ENCODE measurements at places on chromosomes 7 and 10.

DNA sequence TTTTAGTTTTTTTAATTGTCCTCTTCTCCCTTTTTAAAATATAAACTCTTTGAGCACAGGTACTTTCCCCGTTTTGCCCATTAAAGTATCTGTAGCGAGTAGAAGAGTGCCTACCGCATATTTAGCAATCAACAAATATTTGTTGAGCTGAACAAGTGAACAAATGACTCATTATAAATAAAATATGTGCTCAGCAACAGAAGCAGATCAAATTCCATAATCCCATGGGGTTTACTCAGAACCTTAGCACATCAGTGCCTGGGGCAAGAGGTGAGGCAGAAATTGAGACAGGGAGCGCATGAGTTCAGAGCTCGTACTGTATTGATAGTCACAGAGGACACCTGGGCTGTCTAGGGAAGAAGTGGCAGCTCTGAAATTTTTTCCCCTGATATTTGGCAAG, 161.0 kb downstream of the SEM1 start:
- DNase-seq: no peak

DNA sequence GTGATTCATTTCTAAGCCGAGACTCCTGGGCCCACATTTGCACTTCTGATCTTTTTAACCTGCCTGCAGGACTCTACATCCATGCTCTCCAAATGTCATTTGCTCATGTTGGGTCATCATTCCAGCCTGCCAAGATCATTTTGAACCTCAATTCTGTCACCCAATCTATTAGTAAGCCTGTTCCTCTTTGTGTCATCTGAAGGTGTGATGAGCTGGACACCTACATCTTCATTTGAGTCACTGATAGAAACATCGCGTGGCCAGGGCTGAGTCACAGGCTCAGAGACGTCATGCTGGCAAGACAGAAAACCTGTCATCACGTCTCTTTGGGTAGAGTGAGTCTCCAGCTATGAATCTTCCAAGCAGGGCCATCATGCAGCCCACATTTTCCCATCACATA, 65.3 kb upstream of the SLF2 start:
- DNase-seq: no peak

DNA sequence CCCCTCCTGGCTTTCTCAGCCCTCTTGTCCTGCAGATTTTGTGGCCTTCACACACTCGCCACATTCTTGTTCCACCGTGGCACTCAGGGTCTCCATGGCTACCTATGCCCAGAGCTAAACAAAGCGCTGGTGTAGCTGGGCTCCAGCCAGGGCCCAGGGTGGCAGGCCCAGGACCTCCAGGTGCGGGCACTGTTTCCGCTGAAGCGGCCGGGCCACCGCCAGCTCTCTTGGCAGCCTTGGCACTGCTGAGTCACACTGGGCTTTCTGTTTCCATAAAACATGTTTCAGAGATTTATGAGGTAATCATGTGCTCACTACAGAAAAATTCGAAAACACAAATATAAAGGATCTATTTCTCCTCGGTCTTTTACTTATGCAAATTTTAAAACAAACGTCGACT, 51.3 kb downstream of the AOC1 start:
- DNase-seq: no peak

DNA sequence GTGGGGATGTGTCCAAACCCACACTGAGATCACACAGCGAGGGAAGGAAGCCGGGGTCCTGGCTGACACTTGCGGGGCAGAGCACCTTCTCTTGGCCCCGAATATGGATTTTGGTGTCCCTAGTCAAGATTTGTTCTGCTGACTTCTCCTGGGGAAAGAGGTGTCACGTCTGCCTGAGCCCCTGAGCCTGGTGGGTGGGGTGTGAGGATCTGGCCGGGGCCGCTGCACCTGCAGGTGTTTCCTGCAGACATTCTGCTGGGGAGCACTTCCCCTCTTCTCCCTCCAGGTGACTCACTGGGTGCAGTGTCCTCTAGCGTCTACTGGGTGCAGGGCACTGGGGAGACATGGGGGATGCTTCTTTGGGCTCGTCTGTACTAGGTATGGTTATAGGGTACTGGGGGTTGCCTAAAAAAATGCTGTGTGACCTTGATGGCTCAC, 99.2 kb downstream of the GRK5 start:
- DNase-seq: peak; percentile 54

- DNase-seq: no peak
These were observed 168.8 kb downstream of the RNF216 start for GRCh38 chr7:5612695-5613094.

DNA sequence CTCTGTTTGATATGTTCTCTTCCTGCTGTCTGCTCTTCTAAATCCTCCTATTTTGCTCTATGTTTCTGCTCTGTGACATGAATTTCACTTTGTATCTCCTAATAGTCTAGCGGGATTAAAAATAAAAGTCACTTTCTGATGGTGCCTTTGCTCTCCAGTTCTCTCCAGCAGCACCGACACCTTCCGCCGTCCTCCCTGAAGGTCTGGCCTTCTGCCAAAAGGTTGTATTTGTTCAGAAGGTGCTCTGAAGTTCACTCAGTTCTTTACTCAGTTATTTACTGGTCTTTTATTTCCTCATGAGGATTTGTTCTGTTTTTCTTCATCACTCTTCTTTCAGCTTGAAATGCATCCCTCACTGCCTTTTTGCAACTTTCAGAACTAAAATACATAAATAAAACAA, 11.2 kb upstream of the EPHA1 start:
- no peak for DNase-seq

- no peak for DNase-seq
These were observed 66.7 kb downstream of the UBE3C start for GRCh38 chr7:157205438-157205837.

GRCh38 chr10:3911713-3912442, 126.9 kb upstream of the KLF6 start:
- no peak for DNase-seq

- no peak for DNase-seq
These were observed 466.1 kb downstream of the PTPRN2 start for GRCh38 chr7:158121441-158122045.

GRCh38 chr7:101494602-101495329, 132.1 kb downstream of the COL26A1 start:
- no peak for DNase-seq

- DNase-seq: no peak
These were observed 330.8 kb upstream of the NFE2L3 start for GRCh38 chr7:25821225-25821624.

- DNase-seq: no peak
These were observed 7.6 kb downstream of the GDF2 start for GRCh38 chr10:47329855-47330254.

DNA sequence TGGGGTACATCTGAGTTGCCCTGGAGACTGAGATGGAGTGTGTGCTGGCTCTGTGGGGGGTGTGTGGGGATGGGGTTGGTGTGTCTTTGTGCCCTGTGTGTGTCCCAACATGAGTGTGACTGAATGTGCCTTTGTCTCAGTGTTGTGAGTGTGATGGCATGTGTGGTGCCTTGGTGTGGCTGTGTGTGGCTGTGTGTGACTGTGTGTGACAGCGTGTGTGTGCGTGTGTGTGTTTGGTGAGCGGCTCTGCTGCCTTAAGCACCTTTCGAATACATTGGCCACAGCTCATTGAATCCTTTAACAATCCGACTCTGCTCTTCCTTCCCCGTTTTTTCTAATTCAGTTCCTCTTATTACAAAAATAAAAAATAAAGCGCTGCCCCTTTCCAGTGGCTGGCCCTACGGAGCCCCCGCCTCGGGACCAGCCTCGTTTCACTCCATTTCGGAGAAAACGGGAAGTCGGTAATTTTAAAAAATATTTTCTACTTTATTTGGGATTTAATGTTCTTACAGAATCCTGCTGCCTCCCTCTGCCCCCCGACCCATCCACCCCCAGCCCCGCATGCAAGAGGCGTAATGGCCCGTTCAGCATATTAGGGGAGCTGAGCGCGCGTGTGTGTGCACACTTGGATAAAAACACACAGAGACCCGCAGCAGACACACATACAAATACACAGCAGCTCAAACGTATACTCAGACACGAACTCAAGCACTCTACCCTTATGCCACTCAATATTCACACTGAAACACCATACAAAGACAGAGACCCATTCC, 35.5 kb downstream of the HIF1AN start:
- DNase-seq: no peak

DNA sequence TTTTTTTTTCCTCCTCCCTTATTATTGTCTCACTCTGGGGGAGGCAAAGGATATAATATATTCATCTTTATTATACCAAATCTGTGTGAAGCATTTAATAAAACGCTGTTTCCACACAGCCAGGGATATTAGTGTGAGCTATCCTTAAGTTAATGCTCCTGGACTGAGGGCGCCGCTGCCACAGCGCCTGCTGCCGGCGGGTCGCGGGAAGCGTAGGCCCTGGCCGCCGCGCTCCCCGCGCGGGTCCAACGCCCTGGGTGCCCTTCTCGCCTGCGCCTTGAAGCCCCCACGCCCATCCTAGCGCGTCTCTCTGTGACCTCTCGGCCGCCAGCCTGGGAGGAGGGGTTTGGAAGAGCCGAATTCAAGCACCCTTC, 9.5 kb upstream of the LBX1 start:
- DNase-seq: no peak

DNA sequence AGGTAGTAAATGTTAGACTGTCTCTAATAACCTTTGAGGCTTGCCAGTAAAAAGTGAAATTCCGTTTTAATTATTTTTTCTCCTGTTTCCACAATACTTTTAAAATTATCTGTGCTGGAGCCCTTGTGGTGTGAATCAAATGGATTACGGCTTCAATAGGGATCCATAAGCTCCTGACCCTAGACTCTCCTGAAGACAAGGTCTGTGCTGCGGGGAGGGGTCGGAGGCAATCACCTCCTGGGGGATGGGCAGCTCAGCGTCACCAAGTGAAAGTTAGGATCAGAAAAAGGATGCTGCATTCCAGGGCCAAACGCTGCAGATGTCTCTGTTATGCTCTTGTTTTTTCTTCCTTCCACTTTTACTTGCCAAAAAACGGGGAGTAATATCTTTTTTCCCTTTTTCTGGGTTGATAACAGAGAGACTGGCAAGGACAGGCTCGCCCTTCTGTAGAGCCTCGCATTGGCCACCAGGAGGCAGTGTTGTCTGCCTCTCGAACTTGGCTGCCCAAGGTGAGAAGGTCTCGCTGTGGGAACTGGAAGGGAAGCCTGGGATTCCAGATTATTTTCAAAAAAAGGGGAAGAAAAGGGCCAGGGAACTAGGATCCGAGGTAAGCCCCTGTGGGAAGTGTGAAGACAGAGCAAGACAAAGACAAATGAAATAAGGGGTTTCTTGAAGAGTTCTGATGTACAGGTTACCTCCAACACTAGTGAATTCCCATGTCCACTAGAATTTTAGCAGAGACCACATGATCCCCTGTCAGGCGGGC, 621.9 kb downstream of the ACTR3B start:
- DNase-seq: no peak

GRCh38 chr7:36264123-36264801, 111.2 kb downstream of the EEPD1 start:
- DNase-seq: no peak
